ENCODE measurements at places on chromosomes 16 and 17.

DNA sequence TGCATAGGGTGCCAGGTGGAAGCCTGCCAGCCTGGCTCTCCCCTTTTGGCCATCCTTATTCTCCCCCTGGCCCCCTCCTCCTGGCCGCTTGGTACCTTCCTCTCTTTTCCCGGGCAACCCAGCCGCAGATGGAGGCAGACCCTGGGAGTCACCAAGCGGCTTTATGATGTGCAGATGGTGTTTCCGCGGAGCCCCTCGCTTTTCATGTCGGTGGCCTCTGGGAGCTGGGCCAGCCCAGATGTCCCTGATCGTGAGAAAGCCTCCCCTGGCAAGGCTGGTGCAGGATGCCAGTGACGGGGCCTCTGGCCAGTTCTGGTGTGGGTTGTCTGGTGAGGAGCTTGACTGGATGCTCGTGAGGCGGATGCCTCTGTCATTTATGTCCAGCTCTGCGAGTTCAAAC, 18.0 kb upstream of the BRD7 start:
- no peak for DNase-seq

DNA sequence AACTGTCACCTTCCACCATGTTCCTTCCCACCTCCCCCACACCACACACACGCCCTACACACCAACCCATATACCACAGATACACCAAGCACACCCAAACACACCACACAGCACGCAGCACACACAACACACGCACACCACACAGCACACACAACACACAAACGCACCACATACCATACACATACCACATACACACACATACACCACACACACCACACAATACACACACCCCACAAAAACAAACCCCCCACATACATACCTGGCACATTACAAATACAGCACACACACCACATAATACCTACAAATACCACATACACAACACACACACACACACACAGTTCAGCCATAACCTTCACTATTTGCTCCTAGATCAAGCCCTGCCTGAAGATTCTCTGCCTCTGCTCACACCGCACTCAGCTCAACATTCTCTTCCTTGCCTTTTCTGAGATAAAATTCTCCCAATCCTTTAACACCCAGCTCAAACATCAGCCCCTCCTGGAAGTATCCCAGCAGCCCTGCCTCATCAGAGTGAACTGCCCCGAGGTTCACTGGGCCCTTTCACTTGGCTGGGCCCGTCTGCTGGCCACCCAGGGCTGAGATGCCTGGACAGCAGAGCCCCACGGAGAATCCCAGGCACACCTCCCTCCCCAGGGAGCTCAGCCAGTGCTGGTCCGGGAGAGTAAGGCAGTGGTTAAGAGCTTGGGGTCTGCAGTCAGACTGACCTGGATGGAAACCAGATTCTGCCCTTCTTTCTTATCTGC, 31.9 kb upstream of the CPNE2 start:
- no peak for DNase-seq

- no peak for DNase-seq
These were observed 248.9 kb downstream of the SHISA9 start for GRCh38 chr16:13150181-13150885.

DNA sequence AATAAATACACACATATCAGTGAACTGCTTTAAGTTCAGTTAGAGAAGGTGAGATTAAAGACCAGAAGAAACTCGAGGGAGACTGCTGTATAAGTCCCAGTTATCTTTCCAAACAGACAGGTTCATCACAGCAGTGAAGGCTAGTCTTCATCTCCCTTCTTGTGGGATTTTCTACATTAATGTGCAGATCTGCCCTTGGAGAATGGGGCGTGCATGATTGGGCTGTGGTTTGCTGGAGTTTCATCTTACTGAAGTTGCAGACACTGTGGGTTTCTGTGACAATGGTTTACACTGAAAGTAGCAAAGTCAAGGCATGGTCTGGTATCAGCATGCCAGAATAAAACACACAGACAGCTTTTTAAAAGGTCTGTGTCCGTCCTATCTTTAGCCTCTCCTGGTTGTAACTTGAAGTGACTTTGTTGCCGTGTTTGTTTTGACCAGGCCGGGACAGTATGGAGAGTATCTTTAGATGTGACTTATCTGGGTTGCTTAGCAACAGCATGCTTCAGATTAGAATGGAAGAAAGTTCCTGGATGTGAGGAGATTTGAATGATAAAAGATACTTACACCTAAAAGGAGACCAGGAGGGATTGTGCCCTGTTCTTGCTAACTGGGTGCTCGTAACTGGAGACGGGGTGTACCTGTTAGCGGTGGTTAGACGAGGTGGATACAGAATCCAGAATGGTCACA, 16.1 kb downstream of the NAA60 start:
- DNase-seq = no peak

- DNase-seq = no peak
These were observed 38.4 kb downstream of the ERN1 start for GRCh38 chr17:64091571-64091970.

- no peak for DNase-seq
These were observed 36.2 kb downstream of the C16orf82 start for GRCh38 chr16:27102701-27103575.

DNA sequence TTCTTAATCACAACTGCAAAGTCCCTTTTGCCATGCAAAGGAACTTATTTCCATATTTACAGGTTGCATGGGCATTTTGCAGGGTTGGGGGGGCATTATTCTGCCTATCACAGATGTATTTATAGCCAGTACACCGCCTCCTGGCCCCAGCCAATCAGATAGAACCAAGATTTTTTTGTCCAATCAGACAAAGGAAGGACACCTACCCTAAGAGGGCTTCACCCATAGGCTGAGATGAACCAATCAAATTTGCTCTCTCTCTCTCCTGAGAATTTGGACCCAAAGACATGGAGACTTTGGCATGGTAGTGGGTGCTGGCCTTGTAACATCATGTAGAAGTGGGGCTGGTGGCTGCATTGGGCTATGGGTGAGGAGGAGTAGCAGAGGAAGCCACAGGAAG, 3.9 kb upstream of the KCNG4 start:
- no peak for DNase-seq

GRCh38 chr17:65193716-65194293, 56.6 kb downstream of the RGS9 start:
- no peak for DNase-seq

- DNase-seq = no peak
These were observed 15.0 kb downstream of the GINS2 start for GRCh38 chr16:85673529-85674417.

GRCh38 chr16:50285406-50286003, 19.2 kb downstream of the ADCY7 start:
- no peak for DNase-seq

DNA sequence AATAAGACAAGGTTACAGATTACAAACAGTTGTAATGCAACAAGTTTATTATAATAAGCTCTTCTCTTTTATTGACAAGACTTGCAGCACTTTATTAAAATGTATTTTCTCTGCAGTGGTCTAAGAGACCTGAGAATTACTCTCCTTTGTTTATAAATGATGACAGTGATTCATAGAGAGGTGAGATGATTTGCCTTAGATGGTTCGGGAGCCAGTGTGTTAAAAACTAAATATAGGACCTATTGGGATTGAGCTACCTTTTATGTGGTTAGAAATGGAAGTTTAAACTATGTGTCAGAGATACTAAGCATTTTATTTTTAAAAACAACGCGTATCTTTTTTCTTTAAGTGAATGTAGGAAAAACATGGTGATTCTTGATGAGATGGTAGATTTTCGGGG, 2.9 kb upstream of the KRTAP3-3 start:
- DNase-seq = no peak

GRCh38 chr17:65037157-65037556, 19.4 kb downstream of the GNA13 start:
- no peak for DNase-seq

- DNase-seq = no peak
These were observed 138.8 kb downstream of the PRKCA start for GRCh38 chr17:66441101-66441661.

- no peak for DNase-seq
These were observed 6.4 kb downstream of the TP53I13 start for GRCh38 chr17:29574732-29575510.

- no peak for DNase-seq
These were observed 245.9 kb downstream of the XYLT1 start for GRCh38 chr16:17224879-17225281.

DNA sequence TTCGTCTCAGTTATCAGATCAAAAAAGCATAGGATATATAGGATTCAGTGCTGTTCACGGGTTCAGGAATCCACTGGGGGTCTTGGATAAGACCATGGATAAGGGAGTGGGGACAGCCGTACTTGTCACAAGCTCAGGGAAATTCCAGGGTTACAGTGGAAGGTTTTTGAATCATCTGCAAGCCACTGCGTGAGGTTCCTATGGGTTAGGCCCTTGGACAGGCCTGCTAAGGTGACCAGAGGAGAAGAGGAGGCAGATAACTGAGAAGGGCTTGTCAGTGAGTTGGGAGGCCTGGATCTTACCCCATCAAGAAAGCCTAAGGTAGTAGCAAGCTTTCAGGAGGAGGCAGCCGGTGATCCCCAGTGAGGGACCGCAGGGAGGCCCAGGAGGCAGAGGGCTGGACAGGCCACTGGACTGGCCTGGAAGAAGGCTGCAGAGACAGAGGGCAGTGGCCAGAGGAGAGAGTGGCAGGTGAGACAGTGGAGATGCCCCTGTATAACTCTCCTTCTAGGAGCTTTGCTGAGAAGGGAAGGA, 27.3 kb downstream of the NGFR start:
- DNase-seq = no peak

- DNase-seq = peak; percentile 69
These were observed 40.9 kb downstream of the RFFL start for GRCh38 chr17:35022536-35023063.

- no peak for DNase-seq
These were observed 25.4 kb downstream of the MYH3 start for GRCh38 chr17:10631701-10632100.

GRCh38 chr17:68662037-68662432, 60.9 kb upstream of the FAM20A start:
- no peak for DNase-seq

GRCh38 chr16:26524846-26525245, 541.9 kb upstream of the C16orf82 start:
- no peak for DNase-seq

DNA sequence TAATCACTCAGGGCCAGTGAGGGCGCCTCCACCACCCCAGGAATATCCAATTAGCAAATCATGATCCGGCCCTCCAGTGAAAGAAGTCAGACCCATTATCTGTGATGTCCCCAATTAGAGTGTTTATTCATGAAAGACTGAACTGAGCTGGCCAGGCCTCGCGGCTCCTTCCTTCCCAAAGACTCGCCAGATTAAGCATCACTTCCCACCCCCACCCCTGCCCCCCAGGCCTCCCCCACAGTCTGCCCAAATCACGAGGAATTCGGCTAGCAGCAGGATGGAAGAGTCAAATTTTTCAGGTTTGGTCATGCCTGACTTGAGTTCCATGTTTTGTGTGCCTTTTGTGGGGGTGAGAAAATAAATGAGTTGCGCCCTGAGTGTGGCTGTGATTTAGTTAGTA, 298.4 kb upstream of the SALL1 start:
- DNase-seq = no peak

DNA sequence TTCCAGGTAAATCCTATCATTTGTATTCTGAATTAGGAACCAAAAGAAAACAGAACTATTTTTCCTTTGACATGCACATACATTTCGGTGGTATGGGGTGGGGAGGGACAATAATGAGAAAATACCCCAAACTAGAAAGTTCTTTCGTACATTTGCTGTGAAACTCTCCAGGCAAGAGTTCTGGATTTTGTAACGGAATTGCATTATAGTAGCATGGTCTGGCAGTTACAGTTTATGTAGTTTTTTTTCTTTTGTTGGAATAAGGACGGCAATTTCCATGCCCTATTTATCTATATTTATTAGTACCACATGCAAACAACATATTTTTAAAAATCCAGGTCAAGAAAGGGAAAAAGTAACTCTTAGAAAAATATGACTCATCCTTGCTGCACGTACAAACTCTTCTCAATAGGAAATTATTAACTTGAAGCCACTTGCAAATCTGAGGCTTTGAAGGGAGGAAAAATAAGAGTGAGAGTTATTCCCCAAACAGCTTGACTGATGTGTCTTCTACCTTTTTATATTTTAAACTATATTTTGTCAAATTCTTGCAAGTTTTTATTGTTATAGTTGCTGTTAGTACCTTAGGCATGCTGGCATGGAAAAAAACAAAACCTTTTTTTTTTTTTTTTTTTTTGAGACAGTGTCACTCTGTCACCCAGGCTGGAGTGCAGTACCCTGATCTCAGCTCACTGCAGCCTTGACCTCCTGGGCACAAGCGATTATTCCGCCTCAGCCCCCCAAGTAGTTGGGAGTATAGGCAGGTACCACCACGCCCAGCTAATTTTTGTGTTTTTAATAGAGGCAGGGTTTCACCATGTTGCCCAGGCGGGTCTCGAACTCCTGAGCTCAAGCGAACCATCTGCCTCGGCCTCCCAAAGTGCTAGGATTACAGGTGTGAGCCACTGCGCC, 69.3 kb downstream of the WWP2 start:
- DNase-seq = no peak

GRCh38 chr17:35788477-35789368, 6.7 kb downstream of the MMP28 start:
- DNase-seq = no peak

- no peak for DNase-seq
These were observed 28.6 kb downstream of the C16orf74 start for GRCh38 chr16:85722128-85722893.

DNA sequence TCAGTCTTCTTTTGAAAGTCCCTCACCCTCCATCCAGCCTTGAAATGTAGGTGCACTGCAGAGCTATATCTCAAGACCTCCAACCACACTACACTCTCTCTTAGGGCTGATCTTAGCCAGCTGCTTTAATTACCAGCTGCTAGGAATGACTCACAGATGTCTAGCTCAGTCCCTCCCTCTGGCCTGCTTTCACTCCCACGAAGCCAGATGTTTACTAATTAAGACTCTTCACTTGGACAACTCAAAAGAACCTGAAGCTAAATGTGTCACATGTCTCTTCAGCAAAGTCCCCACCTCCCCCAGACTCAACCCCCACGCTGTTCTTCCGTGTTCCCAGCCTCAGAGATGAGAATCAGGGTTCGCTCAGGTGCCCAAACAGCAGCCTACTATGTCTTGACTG, 2.6 kb downstream of the GTF3C1 start:
- no peak for DNase-seq
